ENCODE measurements at places on chromosomes 3 and 15.

GRCh38 chr3:126003447-126004190 is 34.6 kb downstream of the ROPN1B start:
- no peak for DNase-seq

- DNase-seq = no peak
These were observed 20.7 kb downstream of the GBE1 start for GRCh38 chr3:81740731-81741130.

- DNase-seq = no peak
These were observed 547.4 kb upstream of the ALCAM start for GRCh38 chr3:104819333-104819732.

DNA sequence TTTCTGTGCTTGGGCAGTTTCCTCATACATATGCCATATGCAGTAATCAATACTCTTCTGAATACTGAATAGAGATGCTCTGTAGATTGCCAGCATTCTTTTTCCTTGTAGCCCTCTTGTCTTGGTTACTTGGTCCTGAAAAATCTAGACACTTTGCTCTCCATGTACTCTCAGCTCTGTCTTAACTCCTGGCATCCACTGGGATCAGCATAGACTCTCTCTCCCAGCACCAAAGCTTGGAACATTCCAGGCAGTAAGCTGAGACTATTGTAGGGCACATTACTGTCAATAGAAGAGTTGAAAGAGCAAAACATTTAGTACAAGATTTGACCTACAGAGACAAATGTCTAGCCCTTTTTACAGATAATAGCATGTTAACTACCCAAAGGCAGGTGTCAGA is 1100.3 kb downstream of the TBL1XR1 start:
- DNase-seq = no peak

DNA sequence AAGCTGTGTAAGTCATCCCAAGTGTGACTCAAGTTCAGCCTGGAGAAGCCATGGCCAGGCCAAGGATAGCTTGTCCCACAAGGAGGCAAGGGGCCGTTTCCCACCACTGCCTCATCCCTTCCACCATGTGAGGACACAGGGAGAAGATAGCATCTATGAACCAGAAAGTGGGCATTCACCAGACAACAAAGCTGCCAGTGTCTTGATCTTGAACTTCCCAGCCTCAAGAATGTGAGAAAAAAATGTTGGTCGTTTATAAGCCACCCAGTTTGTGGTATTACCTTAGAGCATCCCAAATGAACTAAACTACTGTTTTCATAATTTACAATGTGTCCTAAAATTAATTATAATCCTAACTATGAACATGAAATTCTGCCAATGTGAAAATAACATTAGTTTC is 930.8 kb upstream of the CFAP20DC start:
- no peak for DNase-seq

- no peak for DNase-seq
These were observed 31.0 kb downstream of the MAP2K1 start for GRCh38 chr15:66417736-66418135.

DNA sequence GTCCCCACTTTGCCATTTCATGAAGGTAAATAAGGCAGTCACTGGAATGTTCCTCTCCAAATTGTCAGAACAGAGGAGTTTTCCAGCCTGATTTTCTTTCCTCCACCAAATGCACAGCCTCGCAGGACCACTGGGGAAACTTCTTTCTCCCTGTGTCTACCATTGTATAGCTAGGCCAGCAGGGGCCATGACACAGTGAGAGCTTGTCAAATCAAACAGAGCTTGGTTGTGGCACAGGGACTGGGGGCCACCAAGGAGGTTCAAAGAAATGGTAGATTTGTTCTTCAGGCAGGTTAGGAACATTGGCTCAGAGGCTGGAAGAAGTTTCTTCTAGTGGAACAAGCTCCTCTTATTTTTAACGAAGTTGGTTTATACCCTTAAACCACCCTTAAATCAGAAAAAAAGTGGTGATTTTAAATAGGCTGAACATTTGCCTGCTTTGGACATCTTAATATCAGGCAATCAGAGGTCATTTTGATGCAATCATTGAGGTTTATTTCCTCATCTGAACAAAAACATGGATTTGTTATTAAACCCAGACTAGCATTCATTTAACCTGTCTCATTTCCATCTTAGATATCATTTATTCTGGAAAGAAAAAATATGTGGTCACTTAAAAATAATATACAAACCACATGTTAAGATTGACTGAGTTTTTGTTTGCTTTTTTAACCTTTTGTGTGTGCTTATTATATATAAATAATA is 105.6 kb downstream of the GTPBP8 start:
- no peak for DNase-seq

GRCh38 chr3:117708601-117709000 is 999.0 kb downstream of the TUSC7 start:
- no peak for DNase-seq

DNA sequence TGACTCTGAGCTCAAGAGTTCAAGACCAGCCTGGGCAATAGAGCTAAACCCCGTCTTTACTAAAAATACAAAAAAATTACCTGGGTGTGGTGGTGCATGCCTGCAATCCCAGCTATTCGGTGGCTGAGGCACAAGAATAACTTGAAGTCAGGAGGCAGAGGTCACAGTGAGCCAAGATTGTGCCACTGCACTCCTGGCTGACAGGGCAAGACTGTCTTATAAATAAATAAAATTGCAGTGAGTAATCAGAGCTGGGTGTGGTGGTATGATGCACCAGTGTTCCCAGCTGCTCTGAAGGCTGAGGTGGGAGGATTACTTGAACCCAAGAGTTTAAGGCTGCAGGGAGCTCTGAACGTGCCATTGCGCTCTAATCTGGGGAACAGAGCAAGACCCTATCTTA is 55.9 kb upstream of the GCNT3 start:
- no peak for DNase-seq

DNA sequence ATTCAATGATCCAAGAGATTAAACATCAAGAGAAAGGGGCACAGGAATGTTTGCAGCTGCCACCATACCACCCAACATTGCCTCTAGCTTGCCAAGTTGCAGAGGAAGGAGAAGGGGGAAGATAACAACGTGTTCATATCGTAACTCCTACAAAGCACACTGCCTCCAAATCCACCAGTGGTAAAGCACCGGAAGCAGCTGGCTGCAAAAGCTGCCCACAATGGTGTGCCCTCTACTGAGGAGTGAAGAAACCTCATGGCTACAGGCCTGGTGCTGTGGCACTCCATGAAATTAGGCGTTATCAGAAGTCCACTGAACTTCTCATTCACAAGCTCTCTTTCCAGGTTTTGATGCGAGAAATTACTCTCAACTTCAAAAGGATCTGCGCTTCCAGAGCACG is 263.9 kb upstream of the STT3B start:
- DNase-seq = no peak

DNA sequence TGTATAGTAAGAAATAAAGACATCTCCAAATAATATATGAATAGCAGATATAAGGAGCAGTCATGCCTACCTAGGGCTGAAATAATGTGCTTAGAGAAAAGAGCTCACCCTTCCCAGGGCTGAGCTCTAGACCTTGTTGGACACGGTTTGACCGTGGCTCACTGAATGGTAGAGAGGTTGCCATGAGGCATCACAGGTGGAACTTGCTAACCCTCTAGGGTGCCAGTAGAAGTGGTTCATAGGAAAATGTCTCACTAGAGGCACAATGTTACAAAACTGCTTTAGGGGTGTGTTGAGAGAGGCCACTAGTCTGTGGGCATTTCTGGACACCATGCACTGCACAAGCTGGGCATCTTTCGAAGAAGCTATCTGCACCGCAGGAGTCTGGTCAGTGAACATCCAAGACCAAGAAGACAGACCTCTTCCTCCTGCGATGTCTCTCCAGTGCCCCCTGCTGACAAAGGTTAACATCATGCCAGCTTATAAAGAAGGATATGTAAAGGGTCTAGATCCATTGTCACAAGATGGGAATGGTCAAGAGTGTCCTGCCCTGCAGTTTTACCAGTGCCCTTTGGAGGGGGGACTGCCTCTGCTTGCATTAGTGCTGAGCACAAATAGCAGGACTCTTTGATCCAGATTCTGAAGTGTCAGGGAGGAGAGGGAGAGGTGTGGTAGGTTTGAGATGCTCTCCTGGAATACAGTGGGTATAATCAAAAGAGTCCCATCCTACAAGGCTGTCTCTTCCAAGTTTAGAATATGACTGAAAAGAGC is 266.8 kb downstream of the ZNF385D start:
- DNase-seq = peak; percentile 35

DNA sequence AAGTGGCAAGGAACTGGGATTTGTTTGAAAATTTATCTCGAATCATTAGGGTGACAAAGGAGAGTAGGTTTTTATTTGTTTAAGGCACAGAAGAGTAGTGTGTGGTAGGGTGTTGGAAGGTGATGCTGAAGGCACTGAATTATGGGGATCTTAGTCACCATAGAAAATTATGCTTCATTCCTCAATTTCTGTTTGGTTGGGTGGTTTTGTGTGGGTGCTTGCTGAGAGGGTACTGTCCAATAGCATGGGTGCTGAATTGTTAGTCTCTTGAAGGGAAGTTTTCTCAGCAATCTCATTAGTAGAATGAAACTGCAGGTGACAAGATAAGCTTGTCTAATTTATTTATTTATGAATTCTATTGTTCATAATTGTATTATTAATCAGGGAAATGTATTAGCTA is 610.9 kb downstream of the AGBL1 start:
- no peak for DNase-seq

GRCh38 chr3:157487339-157487738 is 15.9 kb downstream of the VEPH1 start:
- no peak for DNase-seq

GRCh38 chr15:99474909-99475753 is 90.7 kb upstream of the MEF2A start:
- no peak for DNase-seq

- DNase-seq = peak; percentile 26
These were observed at the start of gene IL5RA for GRCh38 chr3:3110299-3110630. TSS of gene IL5RA (minus strand) at chr3:3110374. CDS start at chr3:3104984, 5,390 bp downstream.

- no peak for DNase-seq
These were observed 43.6 kb downstream of the PIK3R4 start for GRCh38 chr3:130702985-130703384.

- no peak for DNase-seq
These were observed 23.0 kb downstream of the IGF1R start for GRCh38 chr15:98671060-98672008.

- no peak for DNase-seq
These were observed 234.9 kb downstream of the CACNA2D3 start for GRCh38 chr3:54357301-54357700.

DNA sequence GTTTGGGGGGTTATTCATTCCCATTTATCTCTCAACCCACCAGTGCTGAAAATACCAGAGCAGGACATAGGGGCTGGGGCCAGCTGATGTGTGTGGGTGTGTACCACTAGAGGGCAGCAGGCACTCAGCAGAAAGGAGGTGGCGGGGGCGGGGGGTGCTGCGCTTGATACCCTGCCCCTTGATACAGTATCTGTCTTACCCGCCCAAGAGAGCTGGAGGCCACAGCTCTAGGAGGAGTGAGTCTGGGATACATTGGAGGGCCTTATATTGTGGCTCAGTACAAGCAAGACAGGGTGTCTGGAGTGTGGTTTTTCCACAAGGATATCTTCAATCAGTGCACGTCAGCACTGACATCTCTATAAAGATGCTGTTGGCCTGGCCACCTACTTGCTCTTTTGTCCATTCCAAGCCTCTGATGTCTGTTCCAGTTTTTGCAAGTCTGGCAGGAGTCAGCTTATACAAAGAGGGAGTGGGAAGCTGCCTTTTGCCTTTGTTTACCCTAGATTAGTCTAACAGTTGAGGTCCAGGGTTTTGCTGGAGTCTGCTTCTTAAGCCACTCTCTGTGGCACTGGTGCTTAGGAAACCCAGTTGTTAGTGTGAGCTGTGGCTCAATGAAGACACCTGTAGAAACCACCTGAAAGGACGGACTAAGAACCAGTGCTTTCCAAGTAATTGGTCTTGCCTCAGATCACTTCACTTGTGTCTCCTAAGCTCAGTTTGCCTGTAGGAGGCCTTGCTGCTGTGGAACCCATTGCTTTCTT is 1.5 kb upstream of the RBM15B start:
- DNase-seq = peak; percentile 67

Measured in activated CD4-positive, alpha-beta T cell treated with anti-CD3 and anti-CD28 coated beads, Interleukin-2, Interleukin-6, amounts not matched to agents 100 ng/mL and 50 ng/mL, durations not matched to agents 16 hours and 8 hours (primary cell).